ENCODE measurements at places on chromosomes 6 and 20.

GRCh38 chr6:106360410-106360988 is at the start of gene CRYBG1:
CRYBG1 (plus strand) TSS chr6:106360717; CDS start chr6:106360909, 192 bp downstream.
- peak; percentile 38 for DNase-seq

DNA sequence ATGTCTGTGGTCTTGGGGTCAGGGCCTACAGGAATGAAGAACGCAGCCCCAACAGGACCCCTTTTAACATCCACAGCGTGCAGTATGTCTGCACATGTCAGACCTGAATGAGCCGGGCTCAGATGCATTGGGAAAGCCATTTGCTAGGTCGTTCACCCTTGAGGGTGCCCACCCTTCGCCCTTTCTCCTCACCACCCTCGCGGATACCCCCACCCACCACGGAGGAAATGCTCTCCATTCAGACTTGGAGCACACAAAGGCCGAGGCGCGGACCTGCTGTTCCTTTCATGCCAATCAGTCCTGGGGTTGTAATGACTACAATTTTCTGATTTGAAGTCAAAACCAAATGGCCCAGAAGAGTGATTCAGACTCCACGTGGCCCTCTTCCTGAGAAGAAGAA is 62.7 kb downstream of the EDN3 start:
- DNase-seq, result no peak

- no peak for DNase-seq
Measured at GRCh38 chr20:14497004-14497403, 159.6 kb upstream of the FLRT3 start.

GRCh38 chr6:12060780-12061609 is 48.9 kb downstream of the HIVEP1 start:
- peak; percentile 90 for DNase-seq

GRCh38 chr20:2729251-2729713 is 36.7 kb downstream of the EBF4 start:
- DNase-seq, result no peak

GRCh38 chr20:51220293-51220706 is 197.4 kb upstream of the KCNG1 start:
- DNase-seq, result peak; percentile 49

GRCh38 chr20:54839224-54839623 is 363.8 kb downstream of the DOK5 start:
- no peak for DNase-seq

DNA sequence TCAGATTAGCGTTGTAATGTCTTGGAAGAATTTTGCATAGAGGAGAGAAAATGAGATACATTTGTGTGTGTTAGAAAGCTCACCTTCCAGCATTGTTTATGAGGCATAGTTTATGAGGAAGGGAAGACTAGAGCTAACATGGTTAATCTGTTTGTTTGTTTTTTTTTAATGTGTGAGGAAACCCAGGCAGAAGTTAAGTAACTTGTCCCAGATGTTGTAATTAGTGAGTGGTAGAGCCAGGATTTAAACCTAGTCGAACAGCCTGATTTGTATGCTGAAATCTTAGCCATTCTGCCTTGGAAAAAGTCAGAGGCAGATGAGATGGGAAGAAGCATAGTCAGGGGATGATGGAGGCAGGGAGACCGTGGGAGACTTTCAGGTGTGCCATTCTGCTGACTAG is 29.1 kb downstream of the NDUFAF5 start:
- DNase-seq, result no peak

GRCh38 chr6:31634131-31634530 is 13.6 kb downstream of the PRRC2A start:
- no peak for DNase-seq

DNA sequence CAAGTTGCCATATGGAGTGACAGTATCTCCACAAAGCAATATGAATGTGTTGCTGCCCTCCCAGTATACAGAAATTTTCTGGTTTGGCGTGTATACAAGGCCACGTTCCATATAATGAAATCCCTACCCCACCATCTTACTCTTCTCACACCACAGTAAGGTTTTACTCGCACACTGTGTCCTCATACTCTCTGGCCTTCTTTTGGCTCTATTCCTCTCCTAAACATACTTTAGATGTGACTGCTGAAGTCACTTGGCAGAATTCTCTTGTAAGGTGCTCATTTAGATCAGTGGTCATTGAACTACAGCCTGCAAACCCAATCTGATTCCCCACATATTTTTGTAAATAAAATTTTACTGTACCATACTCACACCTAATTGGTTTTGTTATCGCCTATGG is 123.2 kb downstream of the RFPL4B start:
- DNase-seq, result no peak

- no peak for DNase-seq
Measured at GRCh38 chr6:165573671-165574070, 89.4 kb downstream of the PDE10A start.

DNA sequence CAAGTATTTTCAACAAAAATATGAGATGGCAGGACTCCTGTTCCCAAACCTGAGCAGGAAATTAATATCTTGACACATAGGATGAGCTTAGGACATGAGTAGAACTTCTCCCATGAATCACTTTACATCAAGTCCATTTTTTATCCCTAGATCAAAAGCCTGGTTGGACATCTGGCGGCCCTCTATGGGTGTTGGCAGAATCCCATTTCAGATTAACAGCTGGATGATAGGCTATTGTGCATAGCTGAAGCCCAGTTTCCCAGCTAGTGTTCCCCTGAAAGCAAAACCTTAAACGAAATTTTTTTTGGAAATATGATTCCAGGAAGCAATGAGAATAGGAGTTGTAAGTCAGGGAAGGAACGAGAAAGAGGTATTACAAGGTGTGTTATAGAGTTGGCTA is 449.4 kb upstream of the CHD6 start:
- DNase-seq, result no peak

- no peak for DNase-seq
Measured at GRCh38 chr20:57031867-57032355, 234.5 kb downstream of the BMP7 start.

GRCh38 chr20:9609887-9610502 is 95.6 kb downstream of the LAMP5 start:
- DNase-seq, result peak; percentile 89

DNA sequence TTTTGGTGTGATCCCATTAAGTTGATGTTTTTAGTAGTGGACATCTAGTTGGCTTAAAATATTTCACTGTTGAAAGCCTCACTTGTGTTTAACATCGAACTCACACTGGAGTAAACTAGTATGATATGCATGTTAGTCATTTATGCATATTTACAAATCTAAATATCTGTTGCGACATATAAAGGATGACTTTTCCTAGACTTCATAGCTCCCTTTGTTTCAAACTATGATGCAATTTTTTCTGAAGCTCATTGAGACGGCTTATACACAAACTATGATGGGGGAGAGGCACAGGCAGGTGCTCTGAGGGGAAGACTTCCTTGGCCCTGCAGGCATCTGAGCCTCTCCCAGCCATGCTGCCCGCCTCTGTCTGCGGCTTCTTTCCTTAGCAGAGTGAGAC is 11.8 kb upstream of the FOXC1 start:
- DNase-seq, result no peak

GRCh38 chr6:71351190-71351589 is 62.6 kb downstream of the OGFRL1 start:
- DNase-seq, result no peak

GRCh38 chr6:16999491-17000436 is 102.1 kb upstream of the STMND1 start:
- no peak for DNase-seq

- DNase-seq, result no peak
Measured at GRCh38 chr20:40056171-40056570, 632.9 kb downstream of the MAFB start.

- DNase-seq, result peak; percentile 74
Measured at GRCh38 chr20:47456952-47457724, 44.5 kb upstream of the NCOA3 start.

- no peak for DNase-seq
Measured at GRCh38 chr6:142458836-142459235, 157.0 kb downstream of the ADGRG6 start.

GRCh38 chr6:98116455-98116854 is 717.9 kb upstream of the POU3F2 start:
- DNase-seq, result no peak

- no peak for DNase-seq
Measured at GRCh38 chr6:69865126-69865525, 1.2 kb upstream of the COL19A1 start.

DNA sequence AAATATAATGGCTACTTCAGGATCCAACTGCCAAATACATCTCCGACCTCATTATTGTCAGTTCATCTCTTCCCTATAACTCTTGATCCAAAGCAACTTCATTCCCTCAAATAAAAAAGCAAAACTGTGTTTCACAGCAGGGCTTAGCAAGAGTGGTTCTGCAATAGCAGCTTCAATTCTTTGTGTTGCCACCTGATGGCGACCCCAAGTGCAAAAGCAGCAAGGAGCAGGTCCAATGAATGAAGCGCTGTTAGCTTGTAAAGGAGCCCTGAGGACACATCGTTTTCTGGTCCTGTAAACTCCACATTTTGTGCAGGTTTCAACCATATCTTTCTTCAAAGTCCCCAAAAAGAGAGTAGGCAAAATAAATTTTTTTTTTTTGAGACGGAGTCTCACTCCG is 19.6 kb downstream of the RTN4IP1 start:
- no peak for DNase-seq

Measured in suppressor macrophage treated with lipopolysaccharide for 4 hours (primary cell).